ENCODE measurements at places on chromosomes 6 and 20.

- DNase-seq, result no peak
These were observed 76.6 kb upstream of the STXBP5 start for GRCh38 chr6:147127587-147127986.

GRCh38 chr6:113524826-113525225, 332.3 kb upstream of the MARCKS start:
- no peak for DNase-seq

DNA sequence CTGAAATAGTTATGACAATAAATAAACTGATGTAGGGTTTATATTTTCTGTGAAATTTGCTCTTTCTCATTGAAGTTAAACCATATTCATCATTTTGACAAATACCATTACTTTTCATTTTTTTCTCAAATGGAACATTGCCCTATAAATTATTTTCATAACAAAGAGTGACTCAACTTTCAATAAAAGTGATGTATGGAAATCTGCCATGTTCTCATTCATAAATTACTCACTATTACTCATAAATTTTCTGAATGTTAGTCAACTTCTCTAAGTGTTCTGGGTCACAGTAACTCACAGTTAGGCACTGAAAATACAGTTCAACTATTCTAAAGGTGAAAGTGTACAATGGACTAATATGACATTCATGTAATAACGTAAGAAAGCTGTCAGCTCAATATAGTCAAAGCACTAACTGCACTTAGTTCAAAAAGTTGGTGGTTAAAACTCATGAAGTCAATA, 19.0 kb upstream of the STX11 start:
- DNase-seq, result no peak

GRCh38 chr20:4946986-4947385, 54.3 kb downstream of the SLC23A2 start:
- no peak for DNase-seq

GRCh38 chr6:53112404-53112803, 36.2 kb downstream of the GCM1 start:
- DNase-seq, result no peak

DNA sequence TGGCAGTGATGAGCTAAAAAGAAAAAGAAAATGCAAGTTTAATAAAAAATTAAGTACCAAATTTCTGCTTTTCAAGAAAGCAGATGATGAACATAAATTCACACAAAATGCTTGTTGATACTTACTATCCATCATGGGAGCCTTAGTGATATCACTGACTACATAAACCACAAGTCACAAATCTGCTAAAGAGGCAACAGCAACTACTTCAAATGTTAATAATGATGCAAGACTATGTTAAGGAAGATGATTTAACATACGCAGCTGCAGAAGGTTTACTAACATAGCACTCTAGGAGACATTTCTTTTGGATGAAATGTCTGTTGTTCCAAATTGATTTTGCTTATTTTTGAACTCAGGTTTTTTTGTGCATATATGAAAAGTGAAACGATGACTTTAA, 18.6 kb downstream of the FYN start:
- no peak for DNase-seq

- no peak for DNase-seq
These were observed 181.2 kb upstream of the TNFAIP3 start for GRCh38 chr6:137685798-137686375.

- no peak for DNase-seq
These were observed 121.3 kb downstream of the TCP11 start for GRCh38 chr6:35019831-35020230.

- no peak for DNase-seq
These were observed 6.4 kb downstream of the SYNJ2 start for GRCh38 chr6:157987788-157988699.

- DNase-seq, result no peak
These were observed 49.3 kb upstream of the SCAF8 start for GRCh38 chr6:154683756-154684523.

DNA sequence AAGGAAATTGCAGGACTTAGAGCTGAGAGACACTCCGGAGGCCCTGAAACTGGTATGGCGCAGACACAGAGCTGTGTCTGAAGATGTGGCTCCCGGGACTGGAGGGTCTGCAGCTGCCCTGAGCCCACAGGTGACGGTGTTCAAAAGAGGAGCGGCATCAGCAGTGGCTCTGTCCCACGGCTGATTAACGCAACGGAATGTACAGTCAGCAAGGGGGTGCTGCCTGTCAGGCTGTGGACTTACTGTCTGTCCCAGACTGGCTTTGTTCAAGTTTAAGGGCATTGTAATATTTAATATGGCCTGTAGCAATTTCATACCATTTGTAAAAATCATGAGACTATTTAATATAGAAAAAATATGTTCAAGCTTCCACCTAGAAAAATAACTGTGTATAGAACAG, 228.0 kb upstream of the TAB2 start:
- no peak for DNase-seq

DNA sequence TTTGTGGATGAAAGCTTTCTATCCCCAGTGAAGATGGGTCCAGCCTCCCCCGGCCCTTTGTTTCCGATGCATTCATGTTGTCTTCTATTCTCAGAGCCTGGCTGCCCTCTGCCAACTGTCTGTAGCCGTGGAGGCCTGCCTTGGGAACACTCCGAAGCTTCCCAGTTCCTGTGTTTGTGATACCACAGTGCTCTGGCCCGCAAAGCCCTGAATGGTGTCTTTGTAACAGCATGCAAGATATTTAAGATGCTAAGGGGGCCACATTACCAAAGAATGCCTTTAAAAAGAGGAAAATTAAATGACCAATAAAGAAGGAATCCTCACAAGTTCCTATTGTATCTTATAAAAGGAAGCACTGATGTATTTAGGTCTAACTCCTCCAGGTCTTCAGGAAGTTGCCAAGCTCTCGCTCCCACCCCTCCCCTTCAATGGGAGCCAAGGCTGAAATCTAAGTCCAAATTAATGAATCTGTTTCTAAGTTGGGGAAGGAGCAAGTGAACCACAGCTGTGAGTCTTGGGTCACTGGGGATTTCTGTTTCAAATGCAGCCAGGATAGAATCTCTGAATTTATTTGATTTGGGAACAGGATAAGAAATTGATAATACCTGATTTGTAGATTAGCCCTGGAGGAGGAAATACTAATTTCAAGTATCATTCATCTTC, 596.1 kb downstream of the QKI start:
- DNase-seq, result no peak

- no peak for DNase-seq
These were observed 16.1 kb upstream of the SERPINB1 start for GRCh38 chr6:2857580-2858337.

- no peak for DNase-seq
These were observed 2.5 kb upstream of the FASTKD5 start for GRCh38 chr20:3162080-3162611.

DNA sequence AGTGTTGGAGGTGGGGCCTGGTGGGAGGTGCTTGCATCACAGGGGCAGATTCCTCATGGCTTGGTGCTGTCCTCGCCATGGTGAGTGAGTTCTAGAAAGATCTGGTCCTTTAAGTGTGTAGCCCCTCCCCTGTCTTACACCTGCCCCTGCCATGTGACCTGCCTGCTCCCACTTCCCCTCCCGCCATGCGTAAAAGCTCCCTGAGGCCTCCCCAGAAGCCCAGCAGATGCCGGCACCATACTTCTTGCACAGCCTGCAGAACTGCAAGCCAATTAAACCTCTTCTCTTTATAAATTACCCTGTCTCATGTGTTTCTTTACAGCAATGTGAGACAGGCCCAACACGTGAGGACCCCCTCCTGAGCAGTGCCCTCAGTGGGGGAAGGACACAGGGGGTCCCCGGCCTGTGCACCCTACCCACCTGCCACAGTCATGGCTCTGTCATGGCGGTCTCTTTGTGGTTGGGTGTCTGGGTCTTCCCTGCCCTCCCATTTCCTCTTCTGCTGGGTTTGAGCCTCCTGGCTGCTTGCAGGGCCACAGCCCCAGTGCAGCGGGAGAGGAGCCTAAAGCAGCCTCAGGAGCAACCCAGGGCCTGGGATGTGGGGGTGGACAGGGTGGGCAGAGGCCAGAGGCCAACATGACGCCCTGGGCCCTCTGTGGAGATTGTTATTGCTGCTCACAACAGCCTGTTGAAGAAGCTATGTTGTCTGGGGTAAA, 87.2 kb upstream of the QKI start:
- DNase-seq, result no peak

- no peak for DNase-seq
These were observed 115.3 kb upstream of the PROKR2 start for GRCh38 chr20:5432030-5432429.

DNA sequence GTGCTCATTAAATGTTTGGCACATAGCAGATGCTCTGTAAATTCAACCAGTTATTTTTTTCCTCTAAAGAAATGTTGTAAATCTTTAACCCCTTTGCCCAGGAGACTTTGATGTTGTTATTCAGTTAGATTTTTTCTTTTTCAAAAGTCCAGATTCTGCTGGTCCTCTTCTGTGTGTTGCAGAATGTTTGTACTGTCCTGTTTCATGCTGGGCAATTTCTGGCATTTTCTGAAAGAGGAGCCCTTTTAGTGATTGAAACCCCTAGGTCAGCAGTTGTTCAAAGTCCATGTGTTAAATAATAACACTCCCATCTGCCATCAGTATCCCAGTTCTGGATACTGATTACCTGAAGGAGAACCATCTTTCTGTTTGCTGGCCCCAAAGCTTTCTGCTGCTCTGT, 1.3 kb upstream of the SLC17A1 start:
- DNase-seq, result no peak

GRCh38 chr6:26554697-26555504, 16.7 kb downstream of the HMGN4 start:
- no peak for DNase-seq

- DNase-seq, result no peak
These were observed 105.2 kb downstream of the NFATC2 start for GRCh38 chr20:51437182-51437924.

DNA sequence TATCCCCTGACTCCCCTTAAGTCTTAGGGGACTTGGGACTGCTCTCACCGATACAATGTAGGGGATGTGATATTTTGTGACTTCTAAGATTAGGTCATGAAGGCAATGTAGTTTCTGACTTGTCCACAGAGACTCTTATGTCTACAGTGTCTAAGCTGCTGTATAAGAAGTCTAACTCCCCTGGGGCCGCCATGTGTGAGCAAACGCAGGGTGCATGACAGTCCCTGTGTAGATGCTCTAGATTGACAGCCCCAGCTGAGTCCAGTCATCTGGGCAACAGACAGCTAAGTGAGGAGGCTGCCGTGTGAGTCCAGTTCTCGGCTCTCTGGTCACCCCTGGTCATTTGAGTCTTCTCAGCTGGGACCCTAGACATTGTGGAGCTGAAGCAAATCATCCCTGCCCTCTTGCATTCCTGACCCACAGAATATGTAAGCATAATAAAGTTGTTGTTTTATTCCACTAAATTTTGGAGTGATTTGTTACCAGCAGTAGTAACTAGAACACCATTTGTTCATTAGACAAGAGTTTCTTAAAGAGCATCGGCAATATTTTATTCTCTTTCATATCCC, 743.3 kb upstream of the CHD6 start:
- DNase-seq, result peak; percentile 24

DNA sequence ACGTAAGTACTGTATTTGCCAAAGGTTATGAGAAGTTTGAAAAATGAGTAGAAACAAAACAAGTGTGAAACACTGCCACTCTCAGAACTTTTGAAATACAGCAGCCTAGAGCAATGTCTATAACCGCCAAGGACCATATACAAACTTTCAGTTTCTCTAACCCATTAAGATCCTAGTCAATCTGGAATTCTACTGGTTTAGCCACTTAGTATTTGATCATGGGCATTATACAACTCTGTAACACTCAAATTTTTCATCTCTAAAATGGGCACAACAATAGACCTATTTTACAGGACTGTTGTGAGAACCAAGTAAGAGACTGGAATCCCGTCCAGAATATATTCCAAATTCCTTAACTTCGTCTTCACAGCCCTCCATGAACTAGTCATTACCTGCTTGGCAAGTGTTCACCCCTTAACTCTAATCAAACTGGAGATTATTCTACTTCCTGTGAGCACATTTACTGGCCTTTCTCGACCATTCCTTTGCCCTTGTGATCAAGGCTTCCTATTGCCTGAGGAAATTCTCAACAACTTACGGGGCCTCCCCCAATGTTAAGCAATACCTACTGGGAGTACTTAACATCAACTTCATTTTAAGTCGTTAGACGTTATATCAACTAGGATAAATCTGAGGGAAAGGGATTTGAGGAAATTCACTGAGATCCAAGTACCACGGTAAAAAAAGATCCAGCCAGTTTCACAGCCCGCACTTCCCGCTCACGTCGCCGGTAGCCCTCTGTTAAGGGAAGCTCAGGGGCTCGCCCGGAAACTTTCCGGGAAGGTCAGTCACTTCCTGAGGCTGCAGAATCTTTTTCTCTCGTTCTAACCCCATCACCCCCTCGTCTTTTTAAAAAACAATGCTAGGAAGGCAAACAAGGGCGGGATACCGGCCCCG, 1.1 kb downstream of the EIF2S2 start:
- no peak for DNase-seq

DNA sequence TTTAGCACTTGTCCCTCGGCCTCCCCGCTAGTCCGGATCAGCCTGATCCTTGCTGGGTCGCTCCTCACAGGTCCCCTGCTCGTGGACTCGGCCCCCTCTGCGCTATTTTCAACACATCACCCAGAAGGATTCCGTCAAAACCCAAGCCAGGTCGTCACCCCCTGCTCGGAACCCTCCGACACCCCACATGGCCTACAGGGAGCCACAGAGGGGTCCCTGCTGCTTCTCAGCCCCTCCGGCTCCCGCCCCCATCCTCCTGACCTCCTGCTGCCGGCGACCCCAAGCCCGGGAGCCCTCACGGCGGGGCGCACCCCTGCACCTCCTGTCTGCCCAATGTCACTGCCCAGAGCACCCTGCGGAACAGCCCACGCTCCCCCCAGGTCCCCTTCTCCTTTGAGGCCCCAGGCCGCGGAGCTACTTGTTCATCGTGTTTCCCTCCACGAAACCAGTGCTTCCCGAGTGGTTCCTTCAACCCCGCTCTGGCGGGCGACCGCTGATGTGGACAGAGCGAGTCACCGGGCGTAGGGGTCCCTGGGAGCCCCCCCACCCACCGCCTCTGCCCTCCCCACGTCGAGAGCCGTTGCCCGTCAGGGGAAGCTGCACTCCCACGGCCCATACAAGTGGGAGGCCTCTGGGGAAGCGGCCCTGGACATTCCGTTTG, 638 bp upstream of the MYL9 start:
- no peak for DNase-seq

DNA sequence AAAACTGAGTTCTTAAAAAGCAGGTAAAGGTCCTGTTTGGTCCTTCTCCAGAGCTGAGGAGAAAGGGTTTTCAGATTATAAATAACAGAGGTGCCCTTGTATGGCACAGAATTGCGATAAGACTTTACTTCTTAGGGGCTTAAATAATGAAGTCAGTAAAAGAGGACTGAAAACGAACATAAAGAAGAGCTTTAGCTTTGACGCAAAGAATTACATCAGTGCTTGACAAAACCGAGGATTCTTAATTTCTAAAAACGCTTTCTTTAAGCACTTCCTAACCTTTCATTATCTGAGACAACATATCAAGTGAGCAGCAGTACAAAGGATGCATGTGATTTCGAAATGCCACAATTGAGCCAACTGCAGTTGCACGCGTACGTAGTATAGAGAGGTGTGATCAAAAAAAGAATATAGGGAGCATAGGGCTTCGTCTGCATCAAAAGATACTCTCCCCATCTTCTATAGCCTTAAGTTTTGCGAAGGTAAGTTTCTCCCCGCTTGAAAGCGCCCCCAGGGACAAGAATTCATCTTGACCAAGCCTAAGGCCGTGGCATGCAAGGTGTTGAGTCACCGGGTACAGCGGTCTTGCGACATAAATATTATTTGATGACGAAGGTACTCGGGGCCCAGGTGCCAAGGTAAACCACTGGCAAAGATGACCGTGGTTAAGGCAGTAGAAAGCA, 778 bp upstream of the LOC128125822 start:
- peak; percentile 45 for DNase-seq

GRCh38 chr20:58753267-58753921, 60.8 kb downstream of the NPEPL1 start:
- no peak for DNase-seq

GRCh38 chr6:42193491-42193894, 1.3 kb downstream of the GUCA1B start:
- no peak for DNase-seq

All from left renal cortex interstitium (tissue), 4 donors.